ENCODE measurements at places on chromosomes 6 and 20. TPM values are rescaled to one million over a fixed set of nuclear protein-coding genes. Genes with fewer than 3 reads are reported as not detected.
A peak's percentile ranks its signal among the peaks of the same experiment; 100 is the strongest.

DNA sequence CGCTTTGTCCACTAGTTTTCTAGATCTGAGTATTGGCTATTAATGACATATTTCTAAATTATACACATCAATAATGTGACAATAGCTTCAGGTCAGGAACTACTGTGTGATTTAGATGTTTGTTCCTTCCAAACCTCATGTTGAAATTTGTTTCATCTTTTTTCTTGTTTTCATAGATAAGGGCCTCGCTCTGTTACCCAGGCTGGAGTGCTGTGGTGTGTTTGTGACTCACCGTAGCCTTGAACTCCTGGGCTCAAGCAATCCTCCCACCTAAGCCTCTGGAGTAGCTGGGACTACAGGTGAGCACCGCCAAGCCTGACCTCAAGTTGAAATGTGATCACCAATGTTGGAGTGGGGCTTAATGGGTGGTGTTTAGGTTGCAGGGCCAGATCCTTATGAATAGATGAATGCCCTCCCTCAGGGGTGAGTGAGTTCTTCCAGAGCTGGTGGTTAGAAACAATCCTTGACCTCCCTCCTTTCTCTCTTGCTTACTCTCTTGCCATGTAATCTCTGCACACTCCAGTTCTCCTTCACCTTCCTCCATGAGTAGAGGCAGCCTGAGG lies 5.9 kb upstream of the NQO2 start:
- no peak for DNase-seq

- no peak for DNase-seq
These were observed 26.3 kb upstream of the PMEPA1 start for GRCh38 chr20:57735831-57736737.

DNA sequence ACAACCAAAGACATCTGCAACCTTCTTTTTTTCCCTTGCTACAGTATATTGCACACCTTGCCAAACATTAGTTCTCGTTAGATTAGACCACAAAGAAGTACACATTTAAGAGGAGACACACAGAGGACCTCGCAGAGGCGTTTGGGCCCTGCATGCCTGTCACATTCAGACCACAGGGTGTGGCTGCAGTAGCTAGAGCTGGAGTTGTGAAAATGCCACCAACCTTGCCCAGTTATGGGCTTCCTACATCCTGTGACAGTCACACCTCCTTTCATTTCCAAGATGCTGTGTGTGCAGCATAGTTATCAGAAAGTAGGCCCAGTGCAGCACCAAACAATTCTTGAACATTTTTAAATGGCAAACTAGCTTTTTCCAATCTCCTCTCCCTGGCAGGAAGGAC lies 2.4 kb downstream of the SYNE1 start:
- no peak for DNase-seq

GRCh38 chr20:51563486-51564332 lies 21.2 kb upstream of the NFATC2 start:
- DNase-seq = no peak

DNA sequence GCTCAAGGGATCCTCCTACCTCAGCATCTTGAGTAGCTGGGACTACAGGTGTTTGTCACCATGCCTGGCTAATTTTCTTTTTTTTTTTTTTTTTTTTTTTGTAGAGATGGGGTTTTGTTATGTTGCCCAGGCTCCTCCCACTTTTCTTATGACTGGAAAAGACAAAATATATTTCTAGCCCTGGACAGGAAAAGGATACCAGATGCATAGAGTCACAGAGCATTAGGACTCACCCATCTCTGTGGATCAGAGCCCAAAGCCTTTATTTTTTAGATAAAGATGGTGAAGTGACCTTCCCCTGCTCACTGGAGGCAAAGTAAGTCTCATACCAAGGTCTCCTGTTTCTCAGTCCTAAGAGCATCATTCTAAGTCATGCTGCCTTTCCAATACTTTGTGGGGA lies 3.4 kb downstream of the TRIM10 start:
- no peak for DNase-seq

GRCh38 chr6:141580131-141580530 lies 552.6 kb upstream of the GJE1 start:
- no peak for DNase-seq

DNA sequence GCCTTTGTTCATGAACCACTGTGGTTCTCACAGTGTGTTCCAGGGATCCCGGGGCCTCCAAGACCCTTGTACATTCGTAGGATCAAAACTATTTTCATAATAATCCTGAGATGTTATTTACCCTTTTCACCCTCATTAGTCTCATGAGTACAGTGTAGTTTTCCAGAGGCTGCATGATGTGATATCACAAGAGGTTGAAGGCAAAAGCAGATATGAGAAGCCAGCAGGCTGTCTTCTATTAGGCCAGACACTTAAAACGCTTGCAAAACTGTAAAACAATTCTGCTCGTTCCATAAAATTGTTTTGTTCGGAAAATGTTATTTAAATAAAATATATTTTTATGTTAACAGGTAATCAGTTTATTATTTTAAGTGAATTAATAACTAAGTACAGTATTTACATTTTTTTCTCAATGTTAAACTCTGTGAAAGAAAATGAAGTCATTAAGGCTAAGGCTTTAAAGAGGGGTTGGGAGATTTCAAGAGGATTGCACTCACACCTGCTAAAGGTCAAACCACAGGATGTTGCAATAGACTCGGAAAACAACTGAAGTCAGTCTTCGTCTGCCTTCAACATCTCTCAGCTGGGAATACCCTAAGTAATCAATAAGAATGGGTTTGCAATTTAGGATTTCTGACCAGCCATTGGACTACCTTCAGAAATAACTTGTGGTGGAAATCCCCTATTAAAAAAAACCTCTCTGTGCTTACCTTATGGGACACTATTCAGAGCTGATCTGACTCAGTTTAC lies 474.2 kb downstream of the KIF16B start:
- DNase-seq = no peak

- peak; percentile 43 for DNase-seq
These were observed 13.5 kb downstream of the BEND3 start for GRCh38 chr6:107101686-107102413.

- no peak for DNase-seq
These were observed 406.3 kb upstream of the RUNX2 start for GRCh38 chr6:44921798-44922197.

DNA sequence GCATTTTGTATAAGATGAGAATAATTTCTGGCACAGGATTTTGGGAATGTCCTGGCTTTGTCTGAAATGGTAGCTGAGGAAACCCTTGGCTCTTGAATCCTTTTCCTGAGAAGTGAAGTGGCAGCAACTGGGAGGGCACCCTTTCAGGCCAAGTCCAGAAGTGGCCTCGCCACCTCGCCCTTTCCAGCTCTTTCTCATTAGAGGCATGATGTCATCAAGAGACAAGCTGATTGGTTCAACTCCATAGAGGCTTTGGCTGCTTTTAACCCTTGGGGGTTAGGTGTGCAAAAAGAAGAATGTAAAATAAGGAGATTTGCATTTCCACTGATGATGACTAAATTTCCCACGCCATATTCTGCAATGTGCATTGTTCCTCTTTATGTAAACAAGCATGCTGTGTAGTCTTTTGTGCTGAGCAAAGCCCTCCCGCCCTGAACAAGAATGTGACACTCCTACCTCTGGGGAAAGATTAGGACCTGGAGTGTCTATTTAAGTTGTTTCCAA lies 116.5 kb downstream of the TCP11 start:
- DNase-seq = no peak

DNA sequence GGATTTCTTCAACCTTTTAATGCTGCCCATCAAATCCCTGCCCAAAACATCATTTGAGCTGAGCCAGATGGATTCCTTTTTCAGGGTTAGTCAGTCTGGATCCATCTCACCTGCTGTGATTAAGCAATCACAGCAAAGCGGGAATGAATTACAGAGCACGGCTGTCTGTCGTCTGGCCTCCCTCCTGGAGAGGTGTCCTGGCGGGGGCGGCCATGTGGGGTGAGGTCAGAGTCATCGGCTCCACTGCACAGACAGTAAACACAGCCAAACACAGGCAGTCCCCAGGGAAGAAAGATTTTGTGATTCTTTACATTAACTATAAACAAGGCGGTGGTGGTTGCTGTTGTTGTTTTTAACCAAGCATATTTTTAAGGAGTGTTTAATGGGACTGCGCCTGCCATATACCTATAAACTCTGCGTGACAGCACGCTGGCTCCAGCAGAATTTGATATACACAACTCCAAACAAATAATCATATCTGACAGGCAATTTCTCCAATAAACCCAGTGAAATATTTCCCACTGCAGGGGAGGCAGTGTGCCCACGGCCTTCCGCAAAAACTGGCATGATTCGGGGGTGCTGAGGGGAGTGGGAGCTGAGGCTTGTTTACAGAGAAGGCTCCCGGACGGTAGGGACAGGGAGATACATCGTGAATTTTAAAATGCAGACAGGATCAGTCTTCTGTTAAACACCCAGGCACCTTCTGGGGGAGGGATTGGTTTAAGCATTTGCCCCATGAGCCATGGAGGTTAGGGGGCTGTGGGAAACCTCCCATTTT lies 232.0 kb upstream of the PMEPA1 start:
- no peak for DNase-seq

GRCh38 chr6:12935637-12936036 lies 219.1 kb downstream of the PHACTR1 start:
- no peak for DNase-seq

GRCh38 chr6:135186255-135186654 lies 5.1 kb downstream of the MYB start:
- DNase-seq = no peak

DNA sequence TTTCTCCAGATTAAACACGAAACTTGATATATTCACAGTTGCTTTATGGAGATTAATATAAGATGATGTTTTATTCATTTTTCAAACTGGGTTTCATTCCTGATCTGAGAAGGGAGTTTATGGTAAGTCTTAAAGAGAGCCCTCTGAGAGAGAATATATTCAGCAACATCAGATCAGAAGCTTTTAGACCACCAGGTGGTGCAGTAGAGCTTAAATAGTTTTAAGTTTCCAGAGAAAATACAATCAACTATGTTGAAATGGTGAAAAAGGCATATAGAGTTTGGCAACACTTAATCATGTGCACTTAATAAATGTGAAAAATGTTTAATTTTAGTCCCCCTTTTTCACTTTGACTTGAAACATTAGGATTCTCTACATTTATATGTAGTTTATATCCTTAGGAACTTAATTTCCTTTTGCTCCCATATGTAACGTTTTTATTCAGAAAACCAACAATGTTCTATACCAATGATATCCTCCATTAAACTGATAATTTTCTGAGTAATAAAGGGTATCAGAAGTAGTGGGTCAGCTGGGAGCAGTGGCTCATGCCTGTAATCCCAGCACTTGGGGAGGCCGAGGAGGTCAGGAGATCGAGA lies 86.4 kb upstream of the CLDN20 start:
- peak; percentile 78 for DNase-seq

ENPP5 gene
- total RNA-seq = 14.2 TPM

RARS2 gene
- total RNA-seq = 56.9 TPM

CLPSL2 gene
- not detected for total RNA-seq

RBPJL gene
- 0.20 TPM for total RNA-seq

All from spinal cord (tissue), 10 donors.